ENCODE measurements at places on chromosomes 11 and 22. TPM values are rescaled to one million over a fixed set of nuclear protein-coding genes. Genes with fewer than 3 reads are reported as not detected.

DNA sequence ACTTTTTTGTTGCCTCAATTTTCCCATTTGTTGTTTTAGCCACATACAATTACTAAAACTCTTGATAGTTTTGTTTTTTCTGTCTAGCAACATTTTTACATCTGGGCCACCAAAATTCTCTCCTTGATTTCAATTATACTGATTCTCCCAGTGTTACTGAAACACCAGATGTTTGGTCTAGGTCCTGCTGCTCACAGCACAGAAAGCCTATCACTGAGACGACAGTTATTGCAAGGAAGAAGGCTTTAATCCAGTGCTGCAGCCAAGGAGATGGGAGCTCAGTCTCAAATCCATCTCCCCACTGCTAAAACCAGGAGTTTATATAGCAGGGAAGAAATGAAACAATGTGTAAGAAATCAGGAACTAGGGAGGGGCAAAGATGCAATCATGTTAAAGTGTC lies 837.7 kb upstream of the CNTN5 start:
- DNase-seq, result no peak

IGLL1 gene
- not detected for total RNA-seq

- no peak for DNase-seq
These were observed 83.5 kb downstream of the SLC36A4 start for GRCh38 chr11:93114304-93114703.

DNA sequence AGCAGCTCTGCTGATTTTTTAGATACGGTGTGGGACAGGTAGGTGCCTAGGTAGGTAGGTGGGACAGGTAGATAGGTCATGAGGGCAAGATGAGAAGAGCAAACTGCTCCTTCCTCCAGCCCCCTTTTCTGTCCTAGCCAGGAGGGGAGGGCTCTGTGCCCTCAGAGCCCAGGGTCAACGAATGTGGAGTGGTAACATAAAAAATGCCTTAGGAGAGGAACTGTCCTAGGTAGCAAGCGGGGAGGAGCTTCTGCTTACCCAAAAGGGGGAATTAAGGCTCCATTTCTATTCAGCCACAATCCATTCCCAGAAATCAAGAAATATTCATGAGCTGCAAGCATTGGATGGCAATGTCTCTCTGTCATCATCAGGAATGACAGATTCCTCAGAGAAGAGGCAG lies 234.8 kb downstream of the GRIK4 start:
- DNase-seq, result peak; percentile 88

- DNase-seq, result no peak
These were observed 86.5 kb upstream of the GNAZ start for GRCh38 chr22:22983816-22984215.

DNA sequence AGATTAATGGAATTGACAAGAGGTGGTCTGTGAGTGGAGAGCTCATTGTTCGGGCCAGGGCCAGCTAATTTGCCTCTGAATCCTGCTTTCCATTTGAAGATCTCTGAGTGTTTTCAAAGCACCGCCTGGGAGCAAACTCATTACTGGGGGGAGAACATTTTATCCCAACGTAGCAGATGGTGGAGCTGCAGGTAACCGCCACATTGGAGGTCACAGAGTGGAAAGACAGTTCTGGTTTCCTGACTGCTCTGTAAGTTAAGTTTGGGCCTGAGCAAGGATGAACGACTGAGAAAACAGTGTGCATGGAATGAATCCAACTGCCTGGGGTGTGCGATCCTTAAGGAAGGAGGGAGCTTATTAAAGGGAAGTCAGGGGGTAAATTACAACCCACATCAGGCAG lies 30.5 kb downstream of the LMO2 start:
- no peak for DNase-seq

GRCh38 chr11:46520971-46521745 lies 72.7 kb downstream of the AMBRA1 start:
- no peak for DNase-seq

DNA sequence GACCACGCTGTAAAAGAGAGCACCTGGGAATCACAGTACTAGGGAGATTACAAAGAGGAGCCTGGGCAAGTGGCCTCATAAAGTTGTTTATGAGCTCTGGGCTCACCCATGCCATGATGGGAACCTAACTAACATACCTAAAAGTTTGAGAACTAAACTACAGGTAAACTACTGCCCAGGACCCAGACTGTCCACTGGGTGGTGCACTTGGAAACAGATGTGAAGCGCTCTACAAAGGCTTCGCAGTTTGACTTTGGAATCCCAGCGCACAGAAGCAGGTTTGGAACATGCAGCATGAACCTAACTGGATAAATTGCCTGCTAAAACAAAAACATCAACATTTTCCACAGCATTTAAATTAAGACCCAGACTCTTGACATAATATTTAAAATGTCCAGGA lies 418.6 kb downstream of the FAM181B start:
- DNase-seq, result no peak

GRCh38 chr22:38032681-38033521 lies 24.3 kb upstream of the PICK1 start:
- DNase-seq, result no peak

GRCh38 chr22:44348971-44349560 lies 36.3 kb upstream of the SHISAL1 start:
- no peak for DNase-seq

GRCh38 chr11:92314499-92314898 lies 89.9 kb downstream of the FAT3 start:
- DNase-seq, result peak; percentile 72

OR6T1 gene
- total RNA-seq, result not detected

LAYN gene
- 13.6 TPM for total RNA-seq

GRCh38 chr11:46335890-46336562 lies 11.2 kb upstream of the DGKZ start:
- no peak for DNase-seq

DNA sequence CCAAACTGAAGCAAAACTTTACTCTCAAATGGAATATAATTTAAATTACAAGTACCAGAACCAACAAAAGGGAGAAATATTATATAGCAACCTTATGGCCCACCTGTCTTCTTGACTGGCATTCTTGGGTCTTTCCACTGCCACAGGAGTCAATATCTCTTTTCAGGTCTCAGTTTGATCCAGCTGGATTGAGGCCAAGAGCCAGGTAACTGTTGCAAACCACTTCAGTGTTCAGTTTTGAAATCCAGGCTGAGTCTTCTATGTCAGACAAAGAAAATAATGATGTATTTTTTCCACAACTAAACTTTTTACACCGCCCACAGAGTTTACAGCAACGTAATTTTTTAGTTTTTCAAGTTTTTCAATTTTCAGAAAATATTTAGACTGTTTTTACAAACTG lies 648 bp downstream of the DLG2 start:
- no peak for DNase-seq

DNA sequence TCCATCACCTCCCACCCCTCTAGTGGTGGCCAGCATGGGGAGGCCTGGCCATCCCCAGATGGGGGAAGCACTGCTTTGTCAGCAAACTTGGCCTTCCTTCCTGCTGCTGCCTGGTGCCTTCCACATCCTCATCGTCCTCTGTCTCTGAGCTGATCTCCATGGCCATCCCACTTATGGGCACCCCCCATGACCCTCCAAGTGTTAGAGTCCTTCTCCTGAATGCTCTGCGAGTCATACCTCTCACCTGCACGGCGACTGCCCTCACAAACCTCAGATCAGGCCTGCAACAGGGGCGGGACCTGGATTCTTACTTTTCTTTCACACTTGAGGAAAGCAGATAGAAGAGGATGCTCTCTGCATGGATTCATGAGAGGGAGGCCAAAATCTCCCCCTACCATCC lies 24.0 kb downstream of the POU2AF1 start:
- DNase-seq, result peak; percentile 79

GRCh38 chr11:1121331-1121812 lies 36.4 kb upstream of the MUC5AC start:
- no peak for DNase-seq

GRCh38 chr11:119188887-119189286 lies 3.6 kb downstream of the NHERF4 start:
- no peak for DNase-seq

DNA sequence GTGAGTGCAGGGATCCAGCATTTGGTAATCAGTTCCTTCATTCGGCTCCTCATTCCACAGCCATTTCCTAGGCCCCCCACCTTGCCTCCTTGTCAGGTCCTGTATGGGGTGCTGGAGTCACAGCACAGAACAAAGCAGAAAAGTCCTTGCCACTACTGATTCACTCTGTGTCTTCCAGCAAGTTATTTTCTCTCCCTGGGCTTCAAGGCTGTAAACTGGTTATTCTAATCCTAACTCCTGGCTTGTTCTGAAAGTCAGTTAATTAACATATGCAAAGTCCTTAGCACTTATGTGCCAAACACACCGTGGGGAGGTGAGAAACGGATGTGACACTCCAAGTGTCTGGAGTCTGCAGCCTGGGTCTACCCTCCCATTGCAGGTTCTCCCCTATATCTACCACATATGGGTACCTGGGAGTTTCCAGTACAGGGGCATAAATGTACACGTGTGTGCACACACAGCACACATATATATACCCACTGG lies 30.6 kb upstream of the PDE2A start:
- DNase-seq, result no peak

DNA sequence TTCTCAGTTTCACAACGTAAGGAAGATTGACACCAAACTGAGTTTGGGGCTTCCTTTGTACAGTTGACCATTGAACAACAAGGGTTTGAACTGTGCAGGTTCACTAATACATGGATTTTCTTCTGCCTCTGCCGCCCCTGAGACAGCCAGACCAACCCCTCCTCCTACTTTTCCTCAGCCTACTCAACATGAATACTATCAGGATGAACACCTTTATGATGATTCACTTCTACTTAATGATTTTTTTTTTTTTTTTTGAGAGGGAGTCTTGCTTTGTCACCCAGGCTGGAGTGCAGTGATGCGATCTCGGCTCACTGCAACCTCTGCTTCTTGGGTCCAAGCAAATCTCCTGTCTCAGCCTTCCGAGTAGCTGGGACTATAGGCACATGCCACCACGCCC lies 14.6 kb downstream of the RBM4 start:
- DNase-seq, result no peak

FBLN1 gene
- total RNA-seq, result 371 TPM

ENTHD1 gene
- not detected for total RNA-seq

DNA sequence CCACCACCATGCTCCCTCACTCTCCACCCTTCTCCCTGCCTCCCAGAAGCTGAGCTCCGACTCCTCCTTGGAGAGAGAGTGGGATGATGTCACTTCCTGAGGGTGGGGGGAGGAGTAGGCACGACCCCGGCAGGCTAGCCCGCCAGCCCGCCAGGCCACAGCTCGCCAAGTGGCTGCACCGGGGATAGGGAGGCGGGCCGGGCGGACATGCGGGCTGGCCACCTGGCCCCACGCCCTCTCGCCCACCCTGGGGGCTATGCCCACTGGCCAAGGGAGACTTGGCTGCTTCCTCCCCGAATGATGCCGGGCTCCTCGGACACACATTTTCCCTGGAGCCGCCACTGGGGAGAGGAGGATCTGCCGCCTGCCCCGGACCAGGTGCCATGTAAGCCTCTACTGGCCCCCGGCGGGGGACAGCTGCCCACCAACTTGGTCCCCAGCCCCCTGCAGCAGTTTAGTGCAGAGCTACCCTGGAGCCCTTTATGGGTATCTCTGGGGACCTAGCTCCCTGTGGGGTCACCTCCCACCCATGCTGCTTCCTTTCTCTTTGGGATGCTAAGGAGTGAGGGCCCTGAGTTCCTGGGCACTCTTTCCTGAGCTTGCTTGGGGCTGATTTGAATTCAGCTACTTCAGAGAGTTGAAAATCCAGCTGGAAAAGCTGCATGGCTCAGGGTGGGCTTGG lies 33.7 kb upstream of the MYRF start:
- DNase-seq, result no peak

DNA sequence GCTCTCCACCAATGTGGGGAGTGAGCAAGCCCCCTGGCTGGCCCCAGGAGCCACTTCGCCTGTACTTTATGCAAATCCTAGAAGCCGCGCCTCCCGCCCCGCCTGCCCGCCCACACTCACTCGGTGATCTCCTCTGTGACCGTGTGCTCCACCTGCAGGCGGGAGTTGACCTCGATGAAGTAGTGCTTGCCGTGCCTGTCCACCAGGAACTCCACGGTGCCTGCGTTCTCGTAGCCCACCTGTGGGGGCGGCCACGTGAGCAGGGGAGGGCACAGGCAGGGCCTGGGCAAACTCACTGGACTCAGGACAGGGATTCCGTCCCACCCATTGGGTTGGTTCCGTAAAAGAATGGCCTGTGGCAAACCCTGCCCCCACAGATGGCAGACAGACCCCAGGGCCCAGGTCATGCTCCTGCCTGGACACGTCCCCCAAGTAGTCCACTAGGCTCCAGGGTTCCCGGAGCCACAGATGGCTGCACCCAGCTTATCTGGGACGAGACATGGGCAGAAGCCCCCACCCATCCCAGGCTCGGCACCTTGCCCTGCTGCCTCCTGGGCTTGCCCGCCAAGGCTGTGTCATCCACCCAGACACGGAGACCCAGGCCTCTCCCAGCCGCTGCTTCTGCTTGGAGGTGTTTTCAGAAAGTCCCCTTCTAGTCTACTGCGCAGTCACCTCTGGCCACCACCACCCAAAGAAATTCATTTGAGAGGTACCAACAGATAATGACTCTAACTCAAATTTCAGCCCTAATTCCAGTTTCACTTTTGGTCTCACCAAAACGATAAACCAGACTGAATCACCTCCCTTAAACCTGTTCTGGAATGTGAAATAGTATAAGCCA lies 12.1 kb downstream of the LRFN4 start:
- no peak for DNase-seq

GRCh38 chr22:19772673-19773469 lies 12.3 kb downstream of the TBX1 start:
- no peak for DNase-seq

MRGPRE gene
- total RNA-seq, result not detected

DNA sequence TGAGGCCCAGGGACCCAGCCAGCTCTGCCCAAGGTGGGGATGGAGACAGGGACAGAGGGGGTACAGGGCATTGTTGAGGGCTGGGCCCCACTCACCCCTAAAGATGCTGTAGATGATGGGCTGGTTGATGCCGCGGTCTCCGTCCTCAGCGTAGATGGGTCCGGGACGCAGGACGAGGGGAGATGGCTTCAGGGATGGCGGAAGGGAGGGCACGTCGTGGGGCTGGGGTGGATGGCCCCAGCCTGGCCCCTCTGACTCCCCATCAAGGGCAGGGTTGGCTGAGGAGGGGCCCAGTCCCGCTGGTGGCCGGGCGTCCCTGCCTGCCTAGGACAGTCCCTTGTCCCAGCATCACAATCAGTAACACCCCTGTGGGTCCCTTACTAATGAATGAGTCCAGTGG lies 4.5 kb upstream of the IRF7 start:
- DNase-seq, result no peak
